ENCODE measurements at places on chromosomes 16 and 17. TPM values are rescaled to one million over a fixed set of nuclear protein-coding genes. Genes with fewer than 3 reads are reported as not detected.

GRCh38 chr17:79154446-79154845 is 79.8 kb downstream of the ENGASE start:
- no peak for DNase-seq

DNA sequence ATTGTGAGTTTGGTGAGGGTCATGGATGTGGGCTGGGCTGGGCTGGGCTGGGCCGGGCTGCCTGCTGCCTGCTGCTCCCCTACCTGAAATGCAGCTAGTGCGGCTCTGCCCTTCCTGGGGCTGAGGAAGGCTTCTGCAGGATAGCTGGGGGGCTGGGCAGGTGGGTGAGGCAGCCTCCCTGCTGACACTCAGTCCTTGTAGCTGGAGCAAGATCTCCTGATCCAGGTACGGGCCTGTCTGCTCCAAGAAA is 4.7 kb downstream of the RPL13 start:
- no peak for DNase-seq

TBC1D3L gene
- total RNA-seq = 18.6 TPM

ACE gene
- total RNA-seq = 6.3 TPM

DNA sequence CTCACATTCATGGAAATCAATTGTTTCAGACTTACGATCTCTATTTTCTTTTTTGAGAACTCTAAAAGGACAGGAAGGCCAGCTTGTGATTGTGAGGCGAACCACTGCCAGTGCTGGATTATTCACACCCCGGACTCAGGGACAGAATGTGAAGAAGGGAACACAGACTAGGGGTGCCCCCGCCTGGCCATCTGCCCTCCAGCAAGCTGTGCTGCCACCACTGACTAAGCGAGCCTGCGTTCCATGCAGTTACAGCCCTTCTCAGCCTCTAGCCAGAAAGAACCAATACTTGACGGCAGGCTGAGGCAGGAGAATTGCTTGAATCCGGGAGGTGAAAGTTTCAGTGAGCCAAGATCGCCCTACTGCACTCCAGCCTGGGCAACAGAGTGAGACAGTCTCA is 2.8 kb downstream of the HAGH start:
- DNase-seq = no peak

TBC1D3I gene
- 0.25 TPM for total RNA-seq

- no peak for DNase-seq
Measured at GRCh38 chr16:75343286-75343685, 90.0 kb downstream of the CFDP1 start.

- DNase-seq = no peak
Measured at GRCh38 chr17:65185668-65186382, 48.7 kb downstream of the RGS9 start.

PDILT gene
- not detected for total RNA-seq

OSGIN1 gene
- 24.9 TPM for total RNA-seq

DNA sequence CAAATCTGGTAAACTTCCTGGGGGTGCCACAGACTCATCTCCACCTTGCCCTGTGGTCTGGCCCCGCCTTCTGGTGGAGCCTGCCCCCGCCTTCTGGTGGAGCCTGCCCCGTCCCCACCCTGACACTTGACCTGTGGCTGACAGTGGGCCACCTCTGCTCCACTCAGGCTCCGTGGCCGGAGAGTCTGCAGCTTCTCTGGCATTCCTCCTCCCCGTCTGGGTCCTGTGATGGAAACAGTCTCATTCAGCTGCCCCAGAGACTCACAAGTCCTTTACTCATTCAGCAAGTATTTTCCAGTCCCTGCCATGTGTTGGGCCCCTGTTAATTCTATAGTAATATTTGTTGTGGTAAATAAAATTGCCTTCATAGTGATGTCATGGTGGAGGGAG is 21.0 kb upstream of the G6PC1 start:
- no peak for DNase-seq

DNA sequence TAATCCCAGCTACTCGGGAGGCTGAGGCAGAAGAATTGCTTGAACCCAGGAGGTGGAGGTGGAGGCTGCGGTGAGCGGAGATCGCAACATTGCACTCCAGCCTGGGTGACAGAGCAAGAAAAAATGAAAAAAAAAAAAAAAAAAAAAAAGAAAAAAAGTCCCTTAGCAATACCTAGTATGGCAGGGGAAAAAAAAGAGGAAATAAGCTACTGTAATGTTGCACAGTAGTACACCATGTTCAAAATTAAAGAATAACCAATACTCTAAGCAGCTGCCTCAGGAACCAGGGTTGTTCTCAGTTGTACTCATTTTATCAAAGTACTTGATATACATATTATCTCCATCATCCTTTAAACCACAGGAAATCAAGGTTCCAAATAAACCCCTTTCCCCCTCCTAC is 17.3 kb upstream of the TXNDC11 start:
- DNase-seq = no peak

DNASE1L2 gene
- 0.69 TPM for total RNA-seq

KCNH6 gene
- total RNA-seq = not detected

DNA sequence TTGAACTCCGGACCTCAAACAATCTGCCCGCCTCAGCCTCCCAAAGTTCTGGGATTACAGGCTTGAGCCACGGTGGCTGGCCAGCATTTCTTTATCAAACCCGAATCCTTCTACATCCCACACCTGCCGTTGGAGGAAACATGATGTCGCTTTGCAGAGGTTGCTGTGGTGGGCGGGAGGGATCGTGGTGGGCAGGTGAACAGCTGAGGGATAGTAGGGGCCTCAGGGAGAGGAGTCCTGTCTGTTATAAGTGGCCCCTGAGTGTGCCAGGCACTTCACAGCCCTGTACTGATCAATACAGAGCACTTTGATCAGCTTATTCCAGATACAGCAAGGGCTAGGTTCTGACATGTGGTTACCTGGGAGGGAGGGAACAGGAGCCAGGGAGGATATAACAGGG is 76.5 kb downstream of the CYLD start:
- no peak for DNase-seq

LRRC75A gene
- total RNA-seq = not detected

RASD1 gene
- 64.2 TPM for total RNA-seq

- no peak for DNase-seq
Measured at GRCh38 chr16:80948886-80949493, 57.7 kb downstream of the CMC2 start.

KRTAP4-4 gene
- not detected for total RNA-seq

GRCh38 chr17:45374501-45374900 is 57.7 kb upstream of the MAP3K14 start:
- no peak for DNase-seq

KRTAP9-6 gene
- total RNA-seq = not detected

- no peak for DNase-seq
Measured at GRCh38 chr17:4175921-4176807, 33.2 kb downstream of the CYB5D2 start.

DNA sequence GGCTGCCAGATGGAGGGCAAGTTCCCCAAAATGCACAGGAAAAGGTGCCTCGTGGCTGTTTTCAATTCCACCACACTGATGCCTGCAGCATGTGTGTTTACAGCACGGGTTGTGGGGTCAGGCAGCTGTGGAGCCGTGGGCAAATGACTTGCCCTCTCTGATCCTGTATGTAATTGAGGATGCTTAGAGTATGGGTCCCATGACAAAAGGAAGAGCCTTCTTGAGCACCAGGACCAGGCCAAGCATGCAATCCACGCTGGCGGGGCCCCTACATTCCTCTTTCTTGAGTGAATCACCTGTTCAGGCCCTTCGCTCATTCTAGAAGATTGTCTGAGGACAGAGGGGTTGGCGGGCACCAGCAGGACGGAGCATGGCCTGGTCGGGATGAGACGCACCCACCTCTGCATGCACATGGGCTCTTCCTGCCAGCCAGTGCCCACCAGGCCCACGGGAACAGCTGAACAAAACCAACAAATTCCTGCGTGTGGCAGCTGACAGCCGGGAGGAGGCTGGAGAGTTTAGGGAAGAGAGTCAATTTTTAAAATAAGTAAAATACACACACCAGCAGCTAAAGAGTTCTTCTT is 1.4 kb upstream of the CTRB2 start:
- DNase-seq = no peak

- DNase-seq = no peak
Measured at GRCh38 chr16:68088130-68088972, 3.2 kb downstream of the NFATC3 start.

DNA sequence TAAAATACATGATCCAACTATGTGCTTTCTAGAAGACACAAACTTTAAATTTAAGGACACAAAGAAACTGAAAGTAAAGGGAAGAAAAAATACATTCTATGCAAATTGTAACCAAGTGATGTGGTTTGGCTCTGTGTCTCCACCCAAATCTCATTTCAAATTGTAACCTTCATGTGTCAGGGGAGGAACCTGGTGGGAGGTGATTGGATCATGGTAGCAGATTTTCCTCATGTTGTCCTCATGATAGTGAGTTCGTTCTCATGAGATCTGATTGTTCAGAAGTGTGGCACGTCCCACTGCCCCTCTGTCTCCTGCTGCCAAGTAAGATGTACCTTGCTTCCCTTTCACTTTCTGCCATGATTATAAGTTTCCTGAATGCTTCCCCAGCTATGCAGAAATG is 15.0 kb downstream of the OR1A1 start:
- DNase-seq = no peak
